ENCODE measurements at places on chromosomes 16 and 17.

- no peak for DNase-seq
Observed at GRCh38 chr17:7361906-7362305, 7.0 kb downstream of the TMEM95 start.

DNA sequence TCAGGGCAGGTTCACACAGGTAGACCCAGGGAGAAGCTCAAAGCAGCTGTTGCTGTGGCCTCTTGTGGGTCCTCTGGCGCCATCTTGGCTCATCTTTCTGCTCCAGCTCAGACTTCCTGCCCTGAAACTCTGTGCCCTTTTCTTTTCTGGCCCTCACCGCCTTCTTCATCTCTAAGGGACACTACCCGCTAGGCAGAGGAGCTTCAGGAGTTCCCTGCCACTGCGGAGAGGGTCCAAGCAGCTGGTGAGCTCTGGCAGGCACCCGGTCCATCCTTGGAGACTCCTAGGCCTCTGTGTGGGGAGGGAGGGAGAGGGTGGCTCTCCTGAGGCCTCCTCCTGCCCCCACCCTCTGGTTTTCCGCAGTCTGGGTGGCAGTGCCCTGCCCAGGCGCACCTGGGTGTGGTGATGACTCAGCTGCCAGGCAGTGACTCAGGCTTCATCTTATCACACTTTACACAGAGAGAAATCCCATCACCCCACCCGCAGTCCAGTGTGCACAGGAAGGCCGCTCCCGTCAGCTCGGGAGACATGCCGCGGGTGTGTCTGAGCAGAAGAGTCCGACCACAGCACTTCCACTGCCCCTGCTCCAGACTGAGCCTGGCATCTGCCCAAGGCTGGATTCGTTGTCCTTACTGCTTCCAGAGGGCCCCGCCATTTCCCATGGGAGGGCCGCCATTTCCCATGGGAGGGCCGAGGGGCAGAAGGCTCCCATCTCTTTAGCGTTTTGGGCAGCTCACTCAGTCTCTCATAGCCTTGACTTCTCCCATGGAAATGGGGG is 7.3 kb downstream of the NT5C start:
- no peak for DNase-seq

GRCh38 chr17:22310717-22311686 is 618.7 kb downstream of the KCNJ18 start:
- no peak for DNase-seq

GRCh38 chr16:72050769-72051464 is 3.4 kb upstream of the HP start:
- peak; percentile 41 for DNase-seq

DNA sequence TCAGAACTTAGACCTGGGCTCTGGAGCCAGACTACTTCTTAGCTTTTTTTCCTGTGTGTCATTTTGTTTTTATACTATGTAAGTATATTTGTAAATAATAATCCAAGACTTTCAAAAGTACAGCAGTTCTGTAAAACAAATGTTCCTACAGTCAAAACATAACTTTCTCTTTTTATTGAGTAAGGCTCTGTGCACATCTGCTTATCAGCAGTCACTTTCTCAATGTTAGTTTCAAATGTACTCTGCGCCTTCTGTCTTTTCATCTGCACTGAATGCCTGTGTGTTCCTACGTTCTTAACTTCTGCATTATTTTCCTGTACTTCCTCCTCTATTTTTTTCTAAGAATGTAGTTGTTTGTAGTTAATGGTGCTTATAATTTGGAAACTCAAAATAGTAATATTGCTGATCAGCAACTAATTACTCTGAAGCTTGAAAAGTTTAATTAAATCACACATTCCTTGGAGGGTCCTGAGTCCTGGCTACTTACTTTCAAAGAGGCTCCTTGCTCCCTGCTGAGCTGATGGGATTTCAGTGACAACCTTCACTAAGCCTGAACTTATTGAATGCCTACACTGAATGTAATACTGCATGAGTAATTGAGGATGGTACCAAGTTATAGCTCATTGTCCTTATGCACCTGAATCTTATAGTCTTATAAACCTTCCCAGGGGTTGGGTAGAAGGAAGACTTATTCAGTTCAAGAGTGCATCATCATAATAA is 329.9 kb downstream of the KCNJ2 start:
- no peak for DNase-seq

DNA sequence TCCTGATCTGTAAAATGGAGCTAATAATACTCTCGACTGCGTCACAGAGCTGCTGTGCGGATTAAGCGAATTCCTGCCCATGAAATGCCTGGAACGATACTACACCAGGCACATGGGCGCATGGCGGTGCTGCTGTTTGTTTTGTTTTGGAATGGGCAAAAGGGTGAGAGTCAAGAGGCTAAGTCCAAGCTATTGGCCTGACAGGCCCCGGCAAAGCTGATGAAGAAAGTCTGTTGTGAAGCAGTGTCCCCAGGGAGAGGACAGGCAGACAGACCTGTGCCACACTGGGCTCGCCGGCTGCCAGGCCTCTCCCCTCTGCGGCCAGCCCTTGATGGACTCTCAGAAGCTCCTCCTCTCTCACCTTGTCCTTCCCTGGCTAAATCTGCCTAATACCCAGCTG is 31.3 kb upstream of the RASD1 start:
- DNase-seq, result no peak
